ENCODE measurements at places on chromosomes 6 and 20.

DNA sequence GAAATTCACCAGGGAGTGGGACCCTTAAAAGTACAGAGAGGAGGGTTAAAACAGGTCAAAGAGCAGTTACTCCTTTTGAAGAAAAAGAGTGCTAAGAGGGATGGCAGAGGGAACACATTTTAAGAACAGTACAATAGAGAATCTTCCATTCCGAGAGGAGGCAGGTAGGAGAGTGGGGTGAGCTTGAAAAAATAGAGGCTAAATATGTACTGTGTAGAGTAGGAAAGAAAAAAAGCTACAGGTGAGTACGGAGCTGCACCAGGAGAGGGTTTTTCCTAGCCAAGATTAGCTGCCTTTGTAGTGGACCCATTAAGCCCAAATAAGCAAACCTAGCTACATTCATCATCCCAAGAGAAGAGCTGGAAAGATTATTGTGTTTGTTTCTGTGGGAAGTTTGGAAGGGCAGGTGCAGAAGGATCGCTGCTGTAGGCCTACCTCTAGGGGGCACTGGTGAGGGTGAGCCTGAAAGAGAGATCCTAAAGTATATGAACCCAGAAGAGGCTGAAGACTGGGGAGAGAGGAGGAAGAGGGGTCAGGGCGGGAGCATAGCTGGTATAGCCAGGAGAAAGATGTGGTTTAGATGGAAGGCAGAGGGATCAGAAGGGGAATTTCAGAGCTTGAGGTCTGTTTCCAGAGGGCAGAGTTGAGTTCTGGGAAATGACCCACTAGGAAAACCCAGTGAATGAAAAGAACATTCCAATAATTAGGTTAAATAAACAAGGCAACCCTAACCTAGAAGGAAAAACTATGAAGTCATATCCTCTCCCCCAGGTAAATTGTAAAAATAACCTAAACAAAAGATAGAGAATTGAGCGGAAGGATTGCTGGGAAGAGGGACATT, 50.2 kb upstream of the HINT3 start:
- peak; percentile 33 for DNase-seq

DNA sequence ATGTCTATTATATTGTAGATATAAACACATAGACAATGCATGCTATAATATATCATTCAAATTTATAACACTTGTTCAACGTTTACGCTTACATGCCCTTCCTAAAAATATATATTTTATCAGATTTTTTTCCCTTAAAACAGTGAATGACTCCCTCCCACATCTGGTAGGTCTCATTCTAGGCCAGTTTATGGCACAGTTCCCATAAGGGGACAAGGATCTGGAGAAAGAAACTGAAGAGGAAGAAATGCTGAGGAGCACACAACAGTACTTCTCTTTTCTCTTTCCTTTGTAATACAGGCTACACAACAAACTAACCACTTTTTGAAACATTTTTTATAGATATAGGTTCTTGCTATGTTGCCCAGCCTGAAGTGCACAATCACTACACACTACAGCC, 48.6 kb upstream of the RCAN2 start:
- DNase-seq, result no peak

DNA sequence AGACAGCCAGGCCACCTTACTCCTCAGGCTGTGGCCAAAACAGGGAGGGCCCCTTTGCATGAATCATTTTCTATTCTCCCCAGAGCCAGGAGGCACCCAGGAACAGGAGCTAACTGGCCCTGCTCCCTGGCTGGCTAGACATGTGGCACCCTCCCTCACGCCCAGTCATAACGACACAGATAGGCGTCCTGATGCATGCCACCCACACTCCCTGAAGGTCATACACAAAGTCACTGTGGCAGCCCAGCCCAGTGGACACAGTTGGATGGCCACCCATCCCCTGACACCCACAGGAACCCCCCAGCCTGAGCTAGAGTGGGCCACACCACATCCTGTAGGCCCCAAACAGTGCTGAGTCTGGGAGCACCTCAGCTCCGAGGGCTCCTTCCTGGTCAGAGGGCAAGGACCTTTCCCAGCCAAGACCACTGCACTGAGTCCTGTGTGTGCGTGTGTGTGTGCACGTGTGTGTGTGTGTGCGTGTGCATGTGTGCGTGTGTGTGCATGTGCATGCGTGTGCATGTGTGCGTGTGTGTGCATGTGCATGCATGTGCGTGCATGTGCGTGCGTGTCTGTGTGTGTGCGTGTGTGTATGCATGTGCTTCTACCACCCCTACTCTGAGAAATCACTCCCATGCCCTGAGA, 21.6 kb downstream of the TFEB start:
- no peak for DNase-seq

GRCh38 chr6:37119387-37119886, 50.5 kb upstream of the PIM1 start:
- no peak for DNase-seq

- no peak for DNase-seq
Measured at GRCh38 chr20:20426655-20426907, 58.7 kb downstream of the INSM1 start.
